ENCODE measurements at places on chromosomes 12 and 14.

- DNase-seq, result no peak
Measured at GRCh38 chr12:3802721-3803120, 49.8 kb upstream of the CRACR2A start.

GRCh38 chr12:127282786-127283565 lies 984.0 kb upstream of the TMEM132C start:
- DNase-seq, result no peak

DNA sequence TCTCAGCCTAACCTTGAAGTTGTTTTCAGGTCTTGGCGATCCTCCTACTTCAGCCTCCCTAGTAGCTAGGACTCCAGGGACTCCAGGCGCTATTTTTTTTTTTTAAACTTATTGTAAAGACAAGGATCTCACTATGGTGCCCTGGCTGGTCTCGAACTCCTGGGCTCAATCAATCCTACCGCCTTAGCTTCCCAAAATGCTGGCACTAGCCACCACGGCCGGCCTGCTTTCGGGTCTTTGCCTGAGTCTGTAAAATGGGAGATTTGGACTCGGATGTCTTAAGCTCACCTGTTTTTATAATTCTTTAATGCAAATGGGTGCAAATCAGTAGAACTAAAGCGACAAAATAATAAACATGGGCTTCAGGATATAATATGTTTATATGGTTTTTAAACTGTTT lies 858 bp upstream of the SYT10 start:
- no peak for DNase-seq

DNA sequence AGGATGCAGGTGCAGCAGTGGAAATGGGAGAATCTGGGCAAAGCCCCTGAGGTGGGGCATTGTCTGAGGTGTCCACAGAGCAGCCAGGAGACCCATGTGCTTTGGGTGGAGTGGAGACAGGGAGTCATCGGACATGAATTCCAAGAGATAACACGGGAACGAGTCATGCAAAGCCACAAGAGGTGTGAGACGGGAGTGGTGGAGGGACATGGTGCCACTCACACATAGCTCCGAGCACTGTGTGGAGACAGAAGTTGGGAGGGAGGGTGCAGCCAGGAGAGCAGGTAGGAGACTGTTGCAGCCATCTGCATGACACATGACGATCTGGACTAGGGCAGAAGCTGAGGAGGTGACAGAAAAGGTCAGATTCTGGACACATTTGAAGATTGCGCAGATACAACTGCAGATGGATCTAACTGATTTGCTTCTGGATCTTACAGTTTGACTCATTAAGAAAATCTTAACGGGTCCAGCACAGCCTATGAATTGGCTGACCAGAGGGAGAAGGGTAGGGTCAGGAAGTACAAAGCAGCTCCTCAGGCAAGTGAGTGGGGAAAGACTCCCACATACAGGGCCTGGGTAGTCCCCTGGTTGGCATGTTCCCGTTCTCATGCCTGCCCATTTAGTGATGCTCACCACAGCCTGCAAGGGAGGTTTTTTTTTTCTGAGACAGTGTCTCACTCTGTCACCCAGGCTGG lies 379.8 kb downstream of the FUT8 start:
- no peak for DNase-seq

- no peak for DNase-seq
Measured at GRCh38 chr12:4908684-4909409, 858 bp upstream of the KCNA1 start.

DNA sequence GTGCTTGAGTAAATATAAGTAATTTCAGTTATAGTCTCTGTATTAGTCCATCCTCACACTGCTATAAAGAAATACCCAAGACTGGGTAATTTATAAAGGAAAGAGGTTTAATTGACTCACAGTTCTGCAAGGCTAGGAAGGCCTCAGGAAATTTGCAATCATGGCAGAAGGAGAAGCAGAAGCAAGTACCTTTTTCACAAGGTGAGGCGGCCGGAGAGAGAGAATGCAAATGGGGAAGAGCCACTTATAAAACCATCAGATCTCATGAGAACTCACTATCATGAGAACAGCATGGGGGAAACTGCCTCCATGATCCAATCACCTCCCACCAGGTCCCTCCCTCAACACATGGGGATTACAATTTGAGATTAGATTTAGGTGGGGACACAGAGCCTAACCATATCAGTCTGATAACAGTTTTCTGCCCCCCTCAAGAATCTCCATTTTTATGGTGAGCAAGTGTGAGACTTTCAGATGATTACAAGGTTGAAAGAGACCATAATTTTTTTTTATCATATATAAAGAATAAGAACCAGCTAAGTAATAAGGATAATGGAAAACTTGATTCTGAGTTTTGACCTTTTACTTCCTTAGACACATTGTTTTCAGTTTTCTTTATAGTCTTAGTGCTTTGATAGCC lies 35.6 kb downstream of the LEMD3 start:
- no peak for DNase-seq

DNA sequence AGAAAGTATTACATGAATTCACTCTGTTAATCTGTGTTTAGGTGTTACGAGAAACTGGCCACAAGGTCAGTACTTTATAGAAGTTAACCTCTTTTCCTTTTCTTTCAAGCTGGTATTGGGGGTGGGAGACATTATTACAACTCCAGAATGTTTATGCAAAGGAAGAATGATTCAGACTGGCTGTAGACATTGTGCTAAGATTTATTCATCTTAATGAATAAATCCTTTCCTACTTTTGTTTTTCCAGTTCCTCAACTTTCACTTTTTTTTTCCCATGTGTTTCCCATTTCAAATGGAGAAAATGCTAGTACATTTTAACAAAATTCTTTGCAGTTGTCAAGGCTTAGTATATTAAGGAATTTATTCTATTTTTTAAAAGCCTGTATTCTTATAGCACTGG lies 1.3 kb downstream of the OTOGL start:
- DNase-seq, result no peak

DNA sequence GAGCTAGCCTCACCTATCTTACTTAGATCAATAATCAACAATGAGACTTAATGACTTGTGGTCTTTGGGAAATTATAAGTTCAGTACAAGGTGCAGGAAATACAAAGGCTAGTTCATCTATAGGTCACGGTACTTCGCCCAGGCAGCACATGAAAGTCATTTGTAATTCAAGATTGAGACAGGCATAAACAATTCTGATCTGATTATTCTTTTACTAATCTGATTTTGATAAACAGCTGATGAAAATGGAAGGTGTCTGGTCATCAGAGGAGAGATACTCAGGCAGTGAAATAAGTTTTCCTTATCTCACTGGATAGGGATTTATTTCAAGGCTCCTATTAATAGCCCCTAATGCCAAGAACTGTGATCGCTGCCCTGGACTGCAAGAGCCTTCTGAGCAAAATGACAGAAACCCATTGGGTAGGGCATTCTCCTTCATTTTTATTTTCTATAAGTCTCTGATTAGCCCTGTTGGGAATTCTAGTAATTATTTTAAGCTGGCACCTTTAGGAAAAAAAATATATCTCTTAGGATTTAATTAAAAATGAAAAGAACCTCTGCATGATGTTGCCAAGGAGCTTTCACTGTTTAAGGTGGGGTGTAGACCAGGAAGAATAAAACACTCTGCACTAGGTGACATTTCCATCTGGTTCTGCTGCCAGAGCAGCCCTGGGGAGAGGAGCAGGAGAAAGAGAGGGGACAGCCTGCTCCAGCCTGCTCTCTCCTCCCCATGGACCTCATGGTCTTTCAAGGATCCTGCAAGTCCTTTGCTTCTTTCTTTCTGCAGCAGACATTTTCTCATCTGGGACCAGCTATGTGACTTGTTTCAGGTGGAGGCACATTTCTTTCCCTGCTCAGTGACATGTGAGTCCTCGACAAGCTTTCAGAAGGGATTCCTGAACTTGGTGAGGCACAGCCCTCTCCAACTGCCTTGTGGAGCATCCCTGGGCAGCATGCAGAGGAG lies 44.8 kb downstream of the SSPN start:
- no peak for DNase-seq

- DNase-seq, result no peak
Measured at GRCh38 chr12:19826980-19827550, 387.8 kb downstream of the AEBP2 start.

DNA sequence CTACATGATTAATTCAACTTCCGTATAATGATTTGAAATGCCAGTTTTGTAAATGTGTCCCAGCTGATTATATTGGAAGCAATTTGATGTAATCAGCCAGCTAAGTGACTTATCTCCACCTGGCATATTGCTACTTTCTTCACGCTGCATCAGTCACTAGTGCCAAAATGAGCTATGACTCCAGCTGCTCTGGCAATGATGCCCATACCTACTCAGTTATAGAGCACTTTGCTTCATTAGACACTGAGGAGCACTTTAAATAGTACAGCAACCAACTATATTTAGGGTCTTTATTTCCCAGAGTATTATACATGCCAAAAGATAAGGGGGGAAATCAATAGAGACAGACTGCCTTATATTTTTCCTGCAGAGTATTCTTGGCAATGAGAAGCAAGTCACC lies 67.9 kb upstream of the LIN7A start:
- no peak for DNase-seq

All from stimulated activated CD4-positive, alpha-beta T cell treated with anti-CD3 and anti-CD28 coated beads, Interleukin-12 subunit alpha, Interleukin-12 subunit beta, amount 100 ng/mL, for 24 hours (primary cell).